ENCODE measurements at places on chromosomes 6 and 20.

DNA sequence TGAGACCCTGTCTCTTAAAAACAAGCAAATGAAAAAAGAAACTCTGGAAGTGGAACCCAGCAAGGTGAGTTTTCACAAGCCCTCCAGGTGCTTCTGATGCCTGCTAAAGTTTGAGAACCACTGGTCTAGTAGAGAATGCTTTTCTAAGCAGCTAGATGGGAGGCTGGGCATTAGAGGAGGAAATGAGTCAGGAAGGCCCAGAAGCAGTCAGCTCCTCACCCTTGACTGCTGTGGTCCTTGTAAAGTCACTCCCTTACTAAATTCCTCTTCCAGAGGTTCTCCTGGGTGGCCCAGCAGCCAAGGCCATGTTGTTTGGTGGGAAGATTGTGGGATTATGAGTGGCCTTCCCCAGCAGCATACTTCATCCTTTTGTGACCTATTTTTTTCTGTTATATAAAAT, 52.0 kb upstream of the FYN start:
- no peak for DNase-seq

DNA sequence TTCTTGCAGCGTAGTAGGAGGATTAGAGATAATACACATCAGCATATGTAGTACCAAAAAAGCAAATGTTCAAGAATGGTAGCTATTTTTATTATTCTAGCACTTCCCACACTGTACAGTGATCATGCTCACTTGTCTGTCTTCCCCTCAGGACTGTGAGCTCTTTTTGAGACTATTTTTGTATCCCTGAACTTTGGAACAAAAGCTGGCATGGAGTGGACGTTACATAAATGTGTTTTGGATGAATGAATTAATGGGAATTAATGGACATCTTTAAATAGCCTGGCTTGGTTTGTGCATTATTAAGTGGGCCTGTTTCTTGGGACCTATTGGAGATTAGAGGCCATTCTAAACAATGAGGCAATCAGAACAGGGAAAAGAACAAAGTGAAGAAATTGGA, 243.7 kb downstream of the CD83 start:
- no peak for DNase-seq

- peak; percentile 65 for DNase-seq
These were observed 22.9 kb downstream of the ARHGAP18 start for GRCh38 chr6:129686941-129687627.

DNA sequence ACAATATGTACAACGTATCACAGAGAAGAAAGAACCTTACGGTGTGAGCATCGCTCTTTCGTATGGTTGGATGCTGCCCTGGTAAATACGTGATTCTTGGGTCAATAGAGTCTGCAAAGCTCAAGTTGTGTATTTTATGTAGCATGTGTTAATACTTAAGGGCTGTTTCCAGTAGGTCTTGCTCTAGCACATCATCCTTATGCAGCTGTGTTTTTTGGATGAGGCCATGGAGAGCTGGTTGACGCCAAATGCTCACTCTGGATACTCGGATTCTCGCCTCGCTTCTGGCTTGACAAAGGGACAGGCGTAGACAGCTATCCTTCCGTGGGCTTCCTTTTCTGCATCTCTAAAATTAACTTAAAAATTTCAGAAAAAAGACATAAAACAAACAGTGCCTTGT, 38.9 kb downstream of the SNRNP48 start:
- DNase-seq = no peak

- no peak for DNase-seq
These were observed 906.8 kb downstream of the GRIK2 start for GRCh38 chr6:102300350-102300749.

DNA sequence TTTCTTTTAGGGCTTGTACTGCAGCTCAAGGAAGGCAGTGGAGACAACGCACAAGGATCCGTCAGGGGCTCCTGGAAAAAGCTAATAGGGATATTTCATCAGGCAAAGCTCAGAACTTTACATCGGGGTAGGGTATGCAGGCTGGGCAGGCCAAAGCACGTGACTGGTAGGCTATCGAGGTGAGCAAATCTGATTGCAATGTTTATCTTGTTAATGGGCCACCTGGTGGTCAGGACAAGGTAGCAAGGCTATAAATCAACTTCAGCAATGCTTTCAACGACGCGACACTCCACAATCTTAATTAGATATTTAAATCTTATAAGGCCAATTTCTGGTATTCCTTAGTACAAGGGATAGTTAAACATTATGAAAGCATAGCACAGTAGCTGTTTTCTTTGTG, 1302.8 kb upstream of the EYS start:
- no peak for DNase-seq

GRCh38 chr6:163404825-163405265, 9.7 kb upstream of the QKI start:
- DNase-seq = no peak

DNA sequence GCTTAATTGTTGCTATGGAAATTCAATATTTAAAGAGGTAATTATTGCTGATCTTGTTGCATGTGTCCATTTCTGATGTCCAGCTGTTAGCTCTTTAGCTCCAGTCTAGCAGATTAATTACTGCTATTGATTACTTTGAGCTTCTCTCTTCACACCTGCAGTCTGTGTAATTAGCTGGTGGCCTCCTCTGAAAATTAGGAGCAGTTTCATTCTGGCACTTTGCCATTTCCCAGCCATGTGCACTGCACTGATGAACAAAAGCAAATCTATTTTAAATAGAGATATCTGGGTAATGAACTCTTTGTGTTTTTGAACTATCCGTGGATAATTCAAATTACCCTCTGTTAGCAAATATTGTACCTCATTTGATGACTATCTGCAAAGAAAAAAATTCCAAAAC, 275.9 kb downstream of the RNF144B start:
- DNase-seq = no peak

DNA sequence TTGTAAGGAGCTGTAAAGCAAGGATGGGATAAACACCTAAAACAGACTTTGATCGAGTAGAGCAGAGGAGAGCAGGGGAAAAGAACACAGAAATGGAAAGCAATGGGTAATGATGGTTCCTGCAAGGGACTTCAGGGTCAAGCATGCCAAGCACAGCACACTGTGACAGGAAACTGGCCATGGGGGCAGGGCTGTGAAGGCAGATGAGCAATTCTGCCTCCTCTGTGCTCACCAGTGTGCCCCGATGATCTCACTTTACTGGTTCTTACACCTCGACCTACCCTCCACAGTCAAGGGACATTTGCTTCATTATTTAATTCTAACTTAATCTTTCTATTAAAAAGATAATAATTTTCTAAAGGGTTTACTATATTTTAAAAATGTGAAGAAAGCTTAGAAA, 21.6 kb upstream of the MYB start:
- DNase-seq = no peak

DNA sequence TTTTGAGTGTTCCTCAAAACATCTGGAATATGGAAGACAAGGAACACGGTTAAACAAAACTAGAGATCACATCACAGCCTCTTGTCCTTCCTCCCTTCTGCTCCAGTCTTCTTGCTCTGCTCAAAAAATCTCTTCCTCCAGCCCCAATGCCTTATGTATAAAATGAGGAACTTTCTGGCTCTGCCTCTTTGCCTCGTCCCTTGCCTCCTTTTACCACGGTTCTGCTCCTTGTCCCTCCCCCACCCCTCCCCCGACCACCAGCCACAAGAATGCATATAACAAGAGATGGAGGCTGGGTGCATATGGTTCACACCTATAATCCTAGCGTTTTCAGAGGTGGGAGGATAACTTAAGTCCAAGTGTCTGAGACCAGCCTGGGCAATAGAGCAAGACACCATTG, 43.6 kb downstream of the PLAGL2 start:
- DNase-seq = no peak

- no peak for DNase-seq
These were observed 124.1 kb upstream of the RIN2 start for GRCh38 chr20:19633985-19634384.

DNA sequence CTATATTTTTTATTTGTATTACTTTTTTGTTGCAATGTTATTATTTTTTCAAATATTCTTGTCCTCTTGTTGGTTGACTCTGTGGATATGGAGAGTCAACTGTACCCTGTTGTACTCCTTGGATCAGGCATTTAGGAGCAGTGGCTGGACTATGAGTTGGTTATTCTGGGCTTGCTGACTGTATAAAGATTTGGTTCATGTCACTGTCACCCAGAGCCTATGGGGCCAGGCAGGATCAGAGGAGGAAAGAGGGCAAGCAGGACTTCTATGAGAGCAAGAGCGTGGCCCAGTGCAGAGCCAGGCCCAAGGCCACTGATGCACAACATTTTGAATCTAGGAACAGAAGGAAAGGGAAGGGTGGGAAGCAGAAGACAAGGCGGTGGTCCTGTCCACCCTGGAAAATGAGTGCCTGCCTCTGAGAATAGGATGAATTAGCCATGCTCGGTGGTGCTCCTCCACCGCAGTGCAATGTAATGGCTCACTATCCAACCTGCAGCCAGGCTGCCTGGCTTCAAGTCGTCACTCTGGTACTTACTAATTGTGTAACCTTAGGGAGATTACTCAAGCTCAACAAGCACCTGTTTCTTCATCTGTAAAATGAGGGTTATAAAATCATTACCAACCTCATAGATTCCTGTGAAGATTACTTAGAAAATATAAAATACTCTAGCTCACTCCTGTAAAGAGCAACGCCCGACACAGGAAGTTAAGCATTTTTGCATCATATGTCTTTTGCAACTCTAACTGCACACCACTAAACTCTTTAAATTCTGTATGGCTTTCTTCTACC, 192.1 kb downstream of the KCNQ5 start:
- DNase-seq = no peak

- no peak for DNase-seq
These were observed 40.1 kb upstream of the LTV1 start for GRCh38 chr6:143802833-143803565.

DNA sequence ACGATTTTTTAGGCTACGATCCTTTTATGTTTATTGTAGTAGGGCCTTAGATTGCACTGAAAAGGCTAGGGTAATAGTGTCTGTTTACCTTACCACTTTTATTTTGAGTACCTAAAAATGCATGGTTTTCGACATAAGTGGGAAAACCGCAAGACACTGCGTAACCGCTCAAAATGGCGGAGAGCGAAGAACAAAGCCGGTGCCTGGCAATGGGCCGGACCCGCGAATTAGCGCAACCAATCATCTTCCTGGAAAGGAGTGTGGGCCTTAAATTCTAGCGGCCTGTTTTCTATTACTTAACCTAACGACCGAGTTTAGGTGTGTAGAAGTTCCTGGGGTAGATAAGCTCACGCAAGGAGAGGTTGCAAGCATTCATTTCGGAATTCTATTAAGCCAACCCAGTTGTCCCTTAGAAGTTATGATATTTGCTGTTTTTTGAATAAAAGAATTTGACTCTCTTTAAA, 118.0 kb downstream of the HFE start:
- DNase-seq = peak; percentile 94

- no peak for DNase-seq
These were observed 69.8 kb upstream of the RIN2 start for GRCh38 chr20:19688031-19688806.

- DNase-seq = no peak
These were observed 332.6 kb upstream of the TBX18 start for GRCh38 chr6:85096976-85097375.

DNA sequence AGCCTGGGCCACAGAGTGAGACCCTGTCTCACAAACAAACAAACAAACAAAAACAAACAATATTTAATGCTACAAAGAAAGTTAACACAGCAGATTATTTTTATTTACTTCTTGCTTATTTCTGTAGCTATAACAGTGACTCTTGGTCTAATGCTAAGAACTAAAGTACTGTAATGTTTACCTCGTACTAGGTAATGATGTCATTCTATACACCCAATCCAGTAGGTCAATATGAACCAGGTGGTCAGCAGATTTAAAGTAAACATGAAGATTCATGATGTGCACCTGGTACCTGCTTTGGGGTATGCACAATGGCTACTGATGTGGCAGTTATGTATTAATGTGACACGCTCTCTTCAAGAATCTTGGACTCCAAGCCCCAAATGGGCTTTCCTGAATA, 36.6 kb upstream of the CARMIL1 start:
- DNase-seq = no peak

DNA sequence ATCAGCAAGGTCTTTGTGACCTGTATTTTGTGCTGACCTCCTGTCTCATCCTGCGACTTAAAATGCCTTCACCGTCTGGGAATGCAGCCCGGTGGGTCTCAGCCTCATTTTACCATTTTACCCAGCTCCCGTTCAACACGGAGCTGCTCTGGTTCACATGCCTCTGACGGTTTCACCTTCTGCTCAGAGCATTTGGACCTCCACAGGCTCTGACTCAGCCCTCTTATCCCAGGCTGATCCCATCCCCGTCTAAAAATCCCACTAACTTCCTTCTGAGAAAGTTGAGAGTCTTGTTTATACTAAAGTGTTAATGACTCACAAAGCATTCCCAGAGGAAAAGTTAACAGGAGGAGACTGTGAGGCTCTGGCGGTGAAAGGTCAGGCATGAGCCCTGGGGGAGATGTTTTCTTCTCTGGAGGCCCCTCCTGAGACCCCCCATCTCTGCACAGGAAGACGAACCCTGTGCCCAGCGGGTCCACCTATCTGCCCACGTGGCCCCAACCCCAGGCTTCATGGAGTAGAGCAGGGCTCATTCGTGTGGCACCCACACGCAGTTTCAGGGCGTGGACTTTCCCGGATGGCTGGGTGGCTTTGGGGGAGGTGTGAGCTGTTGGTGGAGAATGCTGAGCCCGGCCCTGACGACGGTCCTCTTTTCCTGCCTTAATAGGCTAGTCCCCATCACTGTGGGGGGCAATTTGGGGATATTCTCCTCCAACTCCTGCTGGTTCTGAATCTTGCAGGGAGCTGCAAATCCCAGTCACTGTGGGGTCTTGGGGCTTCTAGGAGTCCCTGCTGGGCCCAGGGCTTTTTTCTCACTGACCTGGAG, 3.3 kb upstream of the BIRC7 start:
- no peak for DNase-seq

GRCh38 chr20:18279242-18279641, 9.1 kb upstream of the ZNF133 start:
- no peak for DNase-seq

DNA sequence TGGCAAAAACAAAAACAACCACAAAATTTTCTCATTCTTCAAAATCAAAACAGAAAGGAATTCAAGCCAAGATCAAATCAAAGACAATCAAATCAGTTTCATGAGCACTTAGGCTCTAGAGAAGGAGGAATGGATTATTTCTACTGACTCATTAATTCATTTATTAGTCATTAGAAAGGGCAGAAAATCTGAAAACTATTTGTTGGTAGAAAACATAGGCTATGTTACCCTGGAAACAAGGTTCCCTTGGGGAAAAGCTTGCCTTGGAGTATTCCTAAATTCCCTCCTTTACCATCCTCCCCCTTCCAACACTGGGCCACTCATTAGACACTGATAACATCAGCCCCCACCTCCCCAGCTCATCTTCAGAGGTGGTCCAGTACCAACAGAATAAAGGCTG, 17.5 kb downstream of the KIF16B start:
- DNase-seq = no peak

GRCh38 chr6:19342616-19343015, 494.6 kb upstream of the ID4 start:
- DNase-seq = no peak

GRCh38 chr6:165755583-165755982, 92.5 kb upstream of the PDE10A start:
- no peak for DNase-seq

DNA sequence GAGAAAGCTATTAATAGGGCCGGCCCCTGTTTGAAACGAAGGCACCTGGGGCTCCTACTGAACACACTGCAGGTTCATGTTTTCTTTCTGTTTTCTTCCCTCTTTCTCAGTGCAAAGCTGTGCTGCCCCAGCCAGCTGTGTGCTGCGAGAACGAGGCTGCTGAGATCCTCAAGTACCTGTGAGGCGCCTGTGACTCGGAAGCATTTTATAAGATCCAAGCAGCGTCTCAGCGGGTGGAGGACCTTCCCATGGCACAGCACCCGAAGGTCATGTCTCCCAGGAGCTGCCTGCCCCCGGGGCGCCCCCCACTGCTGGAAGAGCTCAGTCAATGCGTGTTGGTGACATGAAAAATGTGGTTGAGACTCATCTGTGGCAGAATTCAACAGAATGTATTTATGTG, 66.3 kb downstream of the SMOC2 start:
- no peak for DNase-seq

All from CD4-positive, alpha-beta T cell treated with Interleukin-17A for 1 hour (primary cell).